Activated CD8-positive, alpha-beta memory T cell treated with anti-CD3 and anti-CD28 coated beads, Interleukin-2, amount 10 ng/mL, durations not matched to agents 7 days and 5 days (primary cell): ENCODE measurements at places on chromosomes 12 and 14. TPM values are rescaled to one million over a fixed set of nuclear protein-coding genes. Genes with fewer than 3 reads are reported as not detected.
A peak's percentile ranks its signal among the peaks of the same experiment; 100 is the strongest.

The GALNT16 gene
- 0.35 TPM for total RNA-seq

The KCNA1 gene
- total RNA-seq: not detected

DNA sequence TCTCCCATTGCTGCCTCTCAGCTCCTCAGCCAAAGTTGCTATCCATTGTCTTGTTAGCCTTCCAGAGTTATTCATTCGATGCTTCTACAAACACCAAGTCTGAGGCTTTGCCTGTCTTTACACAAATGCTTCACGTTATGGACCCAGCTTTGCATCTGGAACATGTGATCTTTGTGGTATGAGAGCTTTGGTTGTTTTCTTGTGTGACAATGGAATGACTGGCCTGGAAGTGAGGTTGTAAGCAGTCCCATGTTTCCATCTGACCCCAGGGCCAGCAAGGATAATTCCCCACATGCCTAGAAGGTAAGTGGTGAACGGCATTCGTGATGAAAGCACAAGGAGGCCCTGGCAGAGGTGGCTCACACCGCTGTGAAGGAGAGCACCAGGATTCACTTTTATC lies 866.7 kb upstream of the TMEM132C start:
- H3K36me3 ChIP-seq: no peaks in the 10 kb centered on the region
- H3K27ac ChIP-seq: no peak overlapping the region
- DNase-seq: no peak
- peaks cover 2% of the 10 kb centered on the region for H3K27me3 ChIP-seq

The USP5 gene
- 129 TPM for total RNA-seq

DNA sequence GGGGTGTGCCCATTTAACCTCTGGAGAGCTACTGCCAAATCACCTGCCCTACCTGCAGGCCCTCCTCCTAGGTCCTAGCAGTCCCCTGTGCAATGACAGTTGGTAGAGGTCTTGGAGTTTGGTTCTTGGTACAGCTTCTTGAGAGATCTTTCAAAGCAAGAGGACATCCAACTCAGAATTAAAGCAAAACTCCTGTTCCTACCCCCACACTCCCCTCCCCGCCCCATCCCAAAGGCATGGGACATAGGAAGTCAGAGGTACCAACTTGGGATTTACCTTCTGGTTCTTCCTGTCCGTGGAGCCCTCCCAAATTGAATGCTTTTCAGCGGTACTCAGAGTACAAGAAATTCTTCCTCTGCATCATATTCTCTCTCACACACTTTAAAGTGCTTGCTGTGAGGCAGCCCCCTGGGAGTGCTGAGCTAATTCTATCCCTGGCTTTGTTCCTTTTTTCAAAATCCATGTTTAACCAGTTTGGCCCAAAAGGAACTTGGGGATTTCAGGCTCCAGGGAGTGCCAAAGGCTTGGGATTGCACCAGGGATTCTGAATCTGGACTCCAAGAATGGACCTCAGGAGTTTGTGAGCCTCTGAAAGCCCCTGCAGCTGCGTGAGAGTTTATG lies 40.8 kb downstream of the GALNT16 start:
- H3K27ac ChIP-seq: no peak overlapping the region
- no peak overlapping the region for H3K4me3 ChIP-seq
- peaks cover 44% of the 10 kb centered on the region for H3K27me3 ChIP-seq

The NEDD1 gene
- 44.5 TPM for total RNA-seq

The SRSF9 gene
- 240 TPM for total RNA-seq

The MYH7 gene
- 0.16 TPM for total RNA-seq

- H3K27me3 ChIP-seq: no peaks in the 10 kb centered on the region
- H3K27ac ChIP-seq: peak overlapping the region; percentile 60
- no peak for DNase-seq
- H3K36me3 ChIP-seq: peaks cover 11% of the 10 kb centered on the region
- peaks cover 20% of the 10 kb centered on the region for H3K4me1 ChIP-seq
Observed at GRCh38 chr14:101791919-101792572, 30.5 kb downstream of the PPP2R5C start.

DNA sequence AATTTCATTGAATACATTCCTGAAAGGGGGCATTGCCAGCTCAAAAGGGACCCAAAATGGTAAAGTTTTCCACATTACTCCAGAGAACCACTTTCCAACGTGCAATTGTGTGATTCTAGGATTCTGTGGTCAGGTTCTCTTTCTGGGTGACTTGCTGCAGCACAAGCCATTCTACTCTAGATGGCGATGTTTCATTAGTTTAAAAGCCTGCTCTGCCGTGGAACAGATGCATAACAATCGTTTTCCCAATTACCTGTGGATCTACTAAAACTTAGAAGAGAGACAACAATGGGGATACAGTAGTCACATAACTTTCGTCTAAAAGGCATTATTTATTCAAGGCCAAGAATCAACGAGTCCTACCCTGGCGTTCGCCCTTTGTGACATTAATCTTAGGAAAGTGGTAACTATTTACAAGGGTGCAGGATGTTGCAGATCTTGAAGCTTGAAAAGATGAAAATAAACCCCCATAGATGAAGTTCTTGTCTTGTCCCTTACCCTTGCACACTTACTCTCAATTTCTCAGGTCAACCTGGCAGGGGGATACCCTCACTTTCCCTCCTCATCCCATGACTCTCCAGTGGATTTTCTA lies 400.9 kb downstream of the SNAPC1 start:
- no peaks in the 10 kb centered on the region for H3K4me1 ChIP-seq
- H3K27me3 ChIP-seq: peaks cover 26% of the 10 kb centered on the region
- no peak for DNase-seq

DNA sequence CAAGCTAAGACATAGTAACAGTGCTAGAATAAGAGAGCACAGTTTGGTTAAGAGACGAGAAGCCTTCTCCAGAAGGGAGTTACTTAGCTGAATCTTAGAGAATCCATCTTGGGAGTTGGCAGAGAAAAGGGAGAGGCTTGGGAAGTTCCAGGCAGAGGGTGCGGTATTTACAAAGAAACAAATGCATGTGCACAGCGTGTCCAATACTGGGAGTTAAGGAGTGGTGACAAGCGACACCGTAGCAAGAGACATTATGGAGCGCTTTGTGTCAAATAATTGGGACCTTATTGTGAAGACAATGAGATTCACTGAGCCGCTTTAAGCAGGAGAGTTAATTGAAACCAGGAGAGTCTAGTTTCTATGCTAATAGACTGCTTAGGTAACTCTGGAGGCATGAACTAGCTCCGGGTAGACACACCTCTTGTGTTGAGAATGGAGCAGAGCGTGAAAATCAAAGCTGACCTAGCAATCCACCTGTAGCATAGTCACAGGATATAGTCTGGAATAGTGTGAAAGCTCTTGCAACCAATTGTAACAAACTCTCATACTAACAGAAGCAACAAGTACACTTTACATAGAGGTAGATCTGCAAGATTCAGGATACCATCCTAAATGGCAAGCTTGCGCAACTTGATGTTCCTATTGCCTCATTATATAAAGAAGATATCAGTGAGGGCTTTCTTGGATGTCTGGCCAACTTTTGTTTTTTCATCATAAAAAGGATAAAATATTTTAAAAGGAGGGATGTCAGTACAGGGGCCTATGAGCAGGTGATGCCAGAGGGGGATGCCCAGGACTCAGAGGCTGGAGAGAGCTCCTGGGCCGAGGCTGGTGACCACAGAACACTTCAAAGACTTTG lies 5.3 kb downstream of the ALDH1L2 start:
- peaks cover 3% of the 10 kb centered on the region for H3K4me1 ChIP-seq
- no peak for DNase-seq
- no peaks in the 10 kb centered on the region for H3K36me3 ChIP-seq
- peaks cover 42% of the 10 kb centered on the region for H3K27me3 ChIP-seq

- no peak for DNase-seq
- peaks cover 60% of the 10 kb centered on the region for H3K4me1 ChIP-seq
- H3K27ac ChIP-seq: peak overlapping the region; percentile 12
- H3K27me3 ChIP-seq: peaks cover 69% of the 10 kb centered on the region
- no peaks in the 10 kb centered on the region for H3K36me3 ChIP-seq
- H3K4me3 ChIP-seq: no peak overlapping the region
Observed at GRCh38 chr14:74616507-74616906, 4.5 kb upstream of the LTBP2 start.

GRCh38 chr12:69986114-69986513 lies 161.1 kb downstream of the MYRFL start:
- no peak overlapping the region for H3K27ac ChIP-seq
- no peak for DNase-seq
- no peak overlapping the region for H3K4me3 ChIP-seq
- H3K4me1 ChIP-seq: no peaks in the 10 kb centered on the region

The CEP128 gene
- 28.9 TPM for total RNA-seq

DNA sequence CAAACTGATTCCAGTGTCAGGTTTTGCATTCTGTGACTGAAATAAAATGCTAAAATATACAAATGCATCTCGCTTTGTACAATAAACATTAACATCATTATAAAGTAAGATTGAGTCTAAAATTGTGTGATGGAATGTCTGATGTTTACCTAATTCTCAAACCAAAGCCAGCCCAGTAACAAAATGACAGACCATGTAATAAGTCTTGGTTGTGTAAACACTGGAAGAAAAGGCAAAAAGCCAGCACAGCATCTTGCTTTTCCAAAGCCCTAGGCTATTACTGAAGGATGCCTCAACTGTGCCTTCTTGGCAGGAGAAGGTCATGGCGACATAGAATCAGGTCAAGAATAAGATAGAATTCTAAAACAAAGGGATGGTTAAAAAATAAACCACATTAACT lies 169.6 kb downstream of the EGLN3 start:
- no peak overlapping the region for H3K27ac ChIP-seq
- DNase-seq: no peak
- no peaks in the 10 kb centered on the region for H3K4me1 ChIP-seq

DNA sequence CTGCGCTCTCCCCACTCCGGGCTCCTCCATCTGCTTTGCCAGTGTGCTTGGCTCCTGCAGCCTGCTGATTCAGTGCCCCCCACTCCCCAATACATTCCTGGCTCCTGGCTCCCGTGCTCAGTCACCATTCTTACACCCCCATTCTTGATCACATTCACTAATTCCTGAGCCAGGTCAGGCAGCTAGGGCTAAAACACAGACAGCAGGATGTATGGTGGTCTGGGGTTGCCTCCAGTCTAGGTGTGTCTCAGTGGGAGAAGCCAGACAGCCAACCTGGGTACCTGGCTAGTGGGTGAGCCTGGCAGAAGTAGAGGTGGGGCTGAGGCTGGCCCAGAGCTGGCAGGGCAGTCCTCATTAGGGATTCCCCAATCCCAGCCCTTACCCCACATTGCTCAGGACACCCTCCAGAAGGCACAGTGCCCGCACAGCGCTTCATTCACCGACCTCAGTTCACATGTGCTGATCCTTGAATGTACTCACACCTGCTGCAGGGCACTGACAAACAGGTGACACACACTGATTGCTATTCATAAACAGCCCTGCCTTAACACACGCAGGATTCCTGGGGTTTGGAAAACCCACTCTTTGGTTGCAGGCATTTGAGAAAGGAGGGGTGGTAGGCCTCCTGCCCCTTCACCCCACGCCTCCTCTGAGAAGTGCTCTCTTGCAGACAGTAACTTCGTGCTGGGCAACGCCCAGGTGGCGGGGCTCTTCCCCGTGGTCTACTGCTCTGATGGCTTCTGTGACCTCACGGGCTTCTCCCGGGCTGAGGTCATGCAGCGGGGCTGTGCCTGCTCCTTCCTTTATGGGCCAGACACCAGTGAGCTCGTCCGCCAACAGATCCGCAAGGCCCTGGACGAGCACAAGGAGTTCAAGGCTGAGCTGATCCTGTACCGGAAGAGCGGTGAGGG lies 1.7 kb downstream of the KCNH3 start:
- no peak for DNase-seq
- peaks cover 51% of the 10 kb centered on the region for H3K27me3 ChIP-seq
- no peak overlapping the region for H3K4me3 ChIP-seq

DNA sequence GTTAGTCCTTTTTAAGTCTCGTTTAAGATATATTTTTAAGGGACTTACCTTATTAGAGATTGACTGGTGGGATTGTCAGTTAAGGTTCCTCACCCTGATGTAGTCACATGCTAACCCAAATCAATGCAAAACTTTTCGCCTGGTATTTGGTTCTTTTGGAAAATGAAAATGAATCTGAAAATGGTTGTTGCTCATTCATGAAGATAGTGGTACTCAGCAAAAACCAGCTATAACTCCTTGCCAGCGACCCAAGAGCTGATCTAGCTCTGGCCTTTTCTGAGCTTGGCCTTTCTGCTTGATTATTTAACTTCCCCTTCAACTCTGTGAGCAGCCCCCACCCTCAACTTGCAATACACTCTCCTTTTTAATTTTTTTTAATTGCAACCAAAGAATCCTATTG lies 85.0 kb upstream of the GTF2A1 start:
- H3K27me3 ChIP-seq: peaks cover 13% of the 10 kb centered on the region
- no peak overlapping the region for H3K4me3 ChIP-seq
- no peak for DNase-seq
- H3K36me3 ChIP-seq: no peaks in the 10 kb centered on the region
- H3K4me1 ChIP-seq: peaks cover 21% of the 10 kb centered on the region

DNA sequence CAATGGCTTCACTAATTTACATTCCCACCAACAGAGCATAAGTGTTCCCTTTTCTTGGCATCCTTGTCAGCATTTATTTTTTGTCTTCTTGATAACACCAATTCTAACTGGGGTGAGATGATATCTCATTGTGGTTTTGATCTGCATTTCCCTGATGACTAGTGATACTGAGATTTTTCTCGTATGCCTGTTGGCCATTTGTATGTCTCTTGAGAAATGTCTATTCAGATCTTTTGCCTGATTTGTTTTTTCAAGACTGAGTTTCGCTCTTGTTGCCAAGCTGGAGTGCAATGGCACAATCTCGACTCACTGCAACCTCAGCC lies 4.7 kb upstream of the PLD4 start:
- H3K36me3 ChIP-seq: no peaks in the 10 kb centered on the region
- DNase-seq: no peak
- H3K27me3 ChIP-seq: peaks cover 29% of the 10 kb centered on the region

The PLEK2 gene
- total RNA-seq: 0.44 TPM

The TBC1D30 gene
- 0.47 TPM for total RNA-seq

- no peak overlapping the region for H3K4me3 ChIP-seq
- H3K27ac ChIP-seq: no peak overlapping the region
- no peaks in the 10 kb centered on the region for H3K4me1 ChIP-seq
- no peak for DNase-seq
- peaks cover 11% of the 10 kb centered on the region for H3K27me3 ChIP-seq
Observed at GRCh38 chr14:31994391-31995033, 82.6 kb upstream of the ARHGAP5 start.

The PDE6H gene
- not detected for total RNA-seq

GRCh38 chr14:61511558-61511948 lies 183.8 kb upstream of the HIF1A start:
- H3K27ac ChIP-seq: peak overlapping the region; percentile 61
- H3K4me1 ChIP-seq: peaks cover 77% of the 10 kb centered on the region
- peaks cover 64% of the 10 kb centered on the region for H3K36me3 ChIP-seq

The GPRC5D gene
- total RNA-seq: not detected

- H3K27me3 ChIP-seq: no peaks in the 10 kb centered on the region
- DNase-seq: no peak
- no peak overlapping the region for H3K27ac ChIP-seq
- H3K4me3 ChIP-seq: no peak overlapping the region
Observed at GRCh38 chr12:67391656-67392055, 122.5 kb downstream of the CAND1 start.

DNA sequence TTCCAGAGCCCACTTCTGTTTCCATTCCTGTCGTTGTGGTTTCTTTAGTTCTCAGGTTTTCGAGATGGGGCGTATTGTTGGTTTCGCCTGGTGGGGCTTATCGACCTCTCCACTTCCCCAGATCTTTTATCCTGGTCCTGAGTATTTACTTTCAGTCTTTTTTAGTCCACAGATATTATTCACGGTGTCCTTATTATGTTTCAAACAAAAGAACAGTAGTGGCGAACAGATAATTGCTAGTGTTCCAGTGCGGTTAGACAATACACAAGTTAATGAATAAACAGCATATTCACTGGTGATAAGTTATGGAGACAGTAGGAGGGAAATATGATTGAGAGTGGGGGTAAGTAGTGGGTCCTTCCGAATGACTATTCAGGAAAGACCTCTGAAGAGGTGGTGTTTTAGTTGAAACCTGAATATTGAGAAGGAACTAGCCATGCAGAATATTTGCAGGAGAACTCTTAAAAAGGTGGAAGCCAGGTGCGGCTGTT lies 668 bp downstream of the TMEM260 start:
- no peak for DNase-seq
- H3K4me1 ChIP-seq: peaks cover 30% of the 10 kb centered on the region

The RNASE2 gene
- not detected for total RNA-seq
